ENCODE measurements at places on chromosomes 13 and 19. TPM values are rescaled to one million over a fixed set of nuclear protein-coding genes. Genes with fewer than 3 reads are reported as not detected.

DNA sequence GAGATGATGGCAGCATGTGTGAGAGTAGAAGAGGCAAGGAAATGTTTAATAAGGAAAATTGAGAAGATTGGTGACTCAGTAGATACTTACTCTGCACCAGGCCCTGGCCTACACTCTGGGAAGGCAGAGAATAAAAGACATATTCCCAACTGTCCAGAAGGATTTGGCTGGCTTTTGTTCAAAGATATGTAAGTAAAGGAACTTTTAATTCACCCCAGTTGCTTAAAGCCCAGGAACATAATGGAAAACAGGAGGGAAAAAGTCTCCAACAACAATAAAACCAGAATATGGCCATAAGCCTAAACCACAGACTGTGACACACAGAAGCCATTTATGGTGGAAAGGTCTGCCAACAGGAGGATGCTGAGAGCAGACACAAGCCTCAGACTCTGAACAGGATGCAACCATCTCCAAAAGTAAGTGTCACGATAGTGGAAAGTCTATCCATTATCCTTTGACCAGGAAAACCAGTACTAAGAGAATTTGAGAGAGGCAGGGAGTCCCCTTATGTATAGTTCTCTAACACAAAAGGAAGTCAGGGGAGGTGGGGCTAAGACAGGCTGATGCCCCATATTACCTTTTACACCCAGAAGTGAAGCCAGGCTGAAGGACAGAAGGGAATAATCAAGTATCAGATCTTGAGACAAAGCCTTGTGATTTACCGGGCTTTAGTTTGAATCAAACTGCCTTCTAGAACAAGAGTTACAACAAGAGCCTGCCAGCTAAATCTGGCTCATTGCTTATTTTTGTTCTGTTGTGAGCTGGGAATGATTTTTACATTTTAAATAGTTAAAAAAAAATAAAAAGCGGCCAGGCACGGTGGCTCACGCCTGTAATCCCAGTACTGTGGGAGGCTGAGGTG, 169.5 kb upstream of the STARD13 start:
- H3K27me3 ChIP-seq, result no peaks in the 10 kb centered on the region
- no peaks in the 10 kb centered on the region for H3K4me1 ChIP-seq
- no peak overlapping the region for H3K27ac ChIP-seq
- DNase-seq, result no peak
- no peak overlapping the region for H3K4me3 ChIP-seq
- H3K36me3 ChIP-seq, result no peaks in the 10 kb centered on the region

GRCh38 chr19:40804783-40805242, 5.8 kb downstream of the EGLN2 start:
- no peak for DNase-seq
- H3K27me3 ChIP-seq, result no peaks in the 10 kb centered on the region
- peak overlapping the region; percentile 84 for H3K27ac ChIP-seq
- H3K36me3 ChIP-seq, result peaks cover 17% of the 10 kb centered on the region
- H3K4me1 ChIP-seq, result peaks cover 100% of the 10 kb centered on the region

DNA sequence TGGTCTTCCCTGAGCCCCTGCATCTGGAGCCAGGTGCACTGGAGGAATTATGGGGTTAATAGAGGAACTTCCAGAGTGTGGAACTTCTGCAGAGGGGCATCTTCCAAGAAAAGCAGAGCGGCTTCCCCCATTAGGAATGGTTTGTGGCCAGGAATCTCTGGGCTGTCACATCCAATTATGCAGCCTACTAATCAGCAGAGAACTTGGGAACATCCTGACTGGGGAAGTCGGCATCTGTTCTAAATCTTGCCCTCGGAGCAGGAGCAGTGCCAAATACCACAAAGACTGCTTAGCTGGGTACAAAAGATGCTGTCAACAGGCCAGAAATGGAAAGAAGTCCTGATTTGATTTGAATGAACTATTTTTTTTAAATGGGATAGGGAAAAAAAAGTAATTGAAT, 435.1 kb downstream of the ZNF536 start:
- H3K4me1 ChIP-seq, result no peaks in the 10 kb centered on the region
- H3K36me3 ChIP-seq, result no peaks in the 10 kb centered on the region
- H3K27ac ChIP-seq, result no peak overlapping the region
- peaks cover 11% of the 10 kb centered on the region for H3K27me3 ChIP-seq

ZSCAN18 gene
- total RNA-seq, result 20.8 TPM

DNA sequence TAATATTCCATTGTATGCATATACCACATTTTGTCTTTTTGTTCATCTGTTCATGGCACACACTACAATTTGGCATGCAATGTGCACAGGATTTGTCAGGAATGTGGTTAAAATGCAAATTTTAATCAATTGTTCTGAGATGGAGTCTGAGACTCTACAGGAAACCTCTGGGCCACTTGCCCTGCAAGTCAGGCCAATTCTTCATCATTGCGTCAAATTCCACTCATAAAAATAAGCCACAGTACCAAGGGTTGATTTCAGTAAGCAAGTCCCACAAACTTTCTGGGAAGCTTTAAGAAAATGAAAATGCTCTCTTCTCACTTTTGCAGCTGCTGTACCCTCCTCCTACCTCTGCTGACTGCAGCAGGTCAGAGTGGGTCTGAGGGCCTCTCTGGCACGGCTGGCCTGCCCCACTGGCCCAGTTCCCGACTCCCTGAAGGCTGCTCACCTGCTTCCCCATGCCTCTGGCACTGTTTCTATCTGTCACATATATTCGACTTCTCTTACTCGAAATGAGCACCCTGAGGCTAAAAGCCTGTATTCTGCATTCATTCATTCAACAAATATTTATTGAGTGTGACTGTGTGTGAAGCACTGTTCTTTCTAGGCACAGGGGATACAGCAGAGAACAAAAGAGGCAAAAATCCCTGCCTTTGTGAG, 83.8 kb upstream of the WASF3 start:
- no peak overlapping the region for H3K4me3 ChIP-seq
- H3K27me3 ChIP-seq, result no peaks in the 10 kb centered on the region
- H3K27ac ChIP-seq, result no peak overlapping the region
- H3K4me1 ChIP-seq, result peaks cover 27% of the 10 kb centered on the region

SPTBN4 gene
- total RNA-seq, result 0.08 TPM

ZNF540 gene
- 2.5 TPM for total RNA-seq

DNA sequence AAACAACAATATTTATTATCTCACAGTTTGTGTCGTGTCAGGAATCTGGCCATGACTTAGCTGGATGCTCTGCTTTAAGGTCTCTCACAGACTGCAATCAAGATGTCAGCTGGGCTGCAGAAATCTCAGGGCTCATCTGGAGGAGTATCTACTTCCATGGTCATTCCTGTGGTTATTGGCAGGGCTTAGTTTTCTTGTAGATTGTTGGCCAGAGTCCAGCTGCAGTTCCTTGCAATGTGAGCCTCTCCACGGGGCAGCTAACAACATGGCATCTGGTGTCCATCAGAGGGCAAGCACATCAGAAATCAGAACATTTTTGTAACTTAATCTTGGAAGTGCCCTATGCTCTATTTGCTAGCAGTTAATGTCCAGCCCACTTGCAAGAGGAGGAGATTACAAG, 45.7 kb upstream of the TDRD3 start:
- no peak overlapping the region for H3K4me3 ChIP-seq
- H3K27me3 ChIP-seq, result no peaks in the 10 kb centered on the region
- no peaks in the 10 kb centered on the region for H3K36me3 ChIP-seq
- no peak for DNase-seq

- no peak overlapping the region for H3K27ac ChIP-seq
- no peak for DNase-seq
- H3K4me1 ChIP-seq, result no peaks in the 10 kb centered on the region
- H3K36me3 ChIP-seq, result no peaks in the 10 kb centered on the region
- no peaks in the 10 kb centered on the region for H3K27me3 ChIP-seq
These were observed 66.6 kb upstream of the ZNF527 start for GRCh38 chr19:37304190-37304883.

DNA sequence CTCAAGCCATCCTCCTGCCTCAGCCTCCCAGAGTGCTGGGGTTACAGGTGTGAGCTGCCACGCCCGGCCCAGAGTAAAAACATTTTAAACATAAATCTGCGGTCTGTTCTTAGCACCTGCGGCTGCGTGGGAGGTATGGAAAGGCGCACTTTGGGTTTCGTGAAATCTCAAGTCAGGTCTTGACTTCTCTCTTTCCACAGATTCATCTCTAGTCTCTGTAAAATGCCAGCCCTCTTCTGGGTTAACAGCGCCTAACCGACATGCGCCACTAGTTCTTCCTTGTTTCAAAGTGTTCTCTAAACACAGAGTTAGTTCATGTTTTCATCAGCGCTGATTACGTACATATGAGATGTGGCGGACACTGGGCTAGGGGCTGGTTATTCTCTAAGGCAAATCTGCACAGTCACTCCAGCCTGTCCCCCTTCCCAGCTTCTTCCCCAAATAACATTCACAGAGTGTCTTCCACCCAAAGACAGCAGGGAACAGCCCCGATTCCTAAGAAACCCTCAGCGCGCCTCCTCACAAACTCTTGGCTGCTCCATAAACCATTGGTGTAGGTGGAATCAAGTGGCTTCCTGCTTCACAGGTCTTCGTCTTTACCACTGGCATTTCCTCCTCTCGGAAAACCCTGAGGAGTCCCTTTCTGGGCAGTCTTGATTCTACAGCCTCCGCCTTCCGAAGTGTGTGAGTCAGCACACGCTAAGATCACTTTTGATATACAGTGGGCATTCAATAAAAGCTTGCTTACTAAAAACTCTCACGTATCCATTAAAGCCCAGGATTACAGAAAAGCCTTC, 1.4 kb downstream of the PARP4 start:
- peaks cover 4% of the 10 kb centered on the region for H3K4me1 ChIP-seq
- peak overlapping the region; percentile 97 for H3K4me3 ChIP-seq
- no peaks in the 10 kb centered on the region for H3K27me3 ChIP-seq
- H3K36me3 ChIP-seq, result peaks cover 16% of the 10 kb centered on the region
- no peak for DNase-seq
- H3K27ac ChIP-seq, result peak overlapping the region; percentile 96

OR7C1 gene
- total RNA-seq, result not detected

CCDC124 gene
- total RNA-seq, result 55.4 TPM

GRCh38 chr13:112209266-112209665, 142.3 kb downstream of the SOX1 start:
- H3K4me3 ChIP-seq, result no peak overlapping the region
- H3K4me1 ChIP-seq, result no peaks in the 10 kb centered on the region
- no peaks in the 10 kb centered on the region for H3K27me3 ChIP-seq
- no peak for DNase-seq

- H3K4me1 ChIP-seq, result peaks cover 3% of the 10 kb centered on the region
- peaks cover 49% of the 10 kb centered on the region for H3K36me3 ChIP-seq
- H3K27me3 ChIP-seq, result no peaks in the 10 kb centered on the region
These were observed 29.8 kb upstream of the ASF1B start for GRCh38 chr19:14165990-14166830.

DNA sequence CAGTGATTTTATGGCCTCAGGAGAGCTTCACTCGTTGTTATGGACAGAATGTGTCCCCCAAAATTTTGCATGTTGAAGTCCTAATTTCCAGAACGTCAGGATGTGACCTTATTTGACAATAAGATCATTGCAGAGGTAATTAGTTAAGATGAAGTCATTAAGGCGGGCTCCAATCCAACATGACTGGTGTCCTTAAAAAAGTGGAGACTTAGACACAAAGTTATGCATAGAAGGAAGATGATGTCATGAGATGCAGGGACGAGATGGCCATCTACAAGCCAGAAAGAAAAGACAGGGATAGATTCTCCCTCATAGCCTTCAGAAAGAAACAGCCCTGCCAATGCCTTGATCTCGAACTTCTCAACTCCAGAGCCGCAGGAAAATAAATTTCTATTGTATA, 25.8 kb upstream of the SPATA13 start:
- H3K4me3 ChIP-seq, result no peak overlapping the region
- H3K27ac ChIP-seq, result no peak overlapping the region
- no peaks in the 10 kb centered on the region for H3K4me1 ChIP-seq
- no peaks in the 10 kb centered on the region for H3K36me3 ChIP-seq
- DNase-seq, result no peak

- H3K4me3 ChIP-seq, result no peak overlapping the region
- H3K36me3 ChIP-seq, result no peaks in the 10 kb centered on the region
- no peaks in the 10 kb centered on the region for H3K4me1 ChIP-seq
- H3K27ac ChIP-seq, result no peak overlapping the region
- no peaks in the 10 kb centered on the region for H3K27me3 ChIP-seq
- DNase-seq, result no peak
These were observed 212.5 kb downstream of the PCCA start for GRCh38 chr13:100301418-100301817.

TDRD3 gene
- total RNA-seq, result 16.4 TPM

DNA sequence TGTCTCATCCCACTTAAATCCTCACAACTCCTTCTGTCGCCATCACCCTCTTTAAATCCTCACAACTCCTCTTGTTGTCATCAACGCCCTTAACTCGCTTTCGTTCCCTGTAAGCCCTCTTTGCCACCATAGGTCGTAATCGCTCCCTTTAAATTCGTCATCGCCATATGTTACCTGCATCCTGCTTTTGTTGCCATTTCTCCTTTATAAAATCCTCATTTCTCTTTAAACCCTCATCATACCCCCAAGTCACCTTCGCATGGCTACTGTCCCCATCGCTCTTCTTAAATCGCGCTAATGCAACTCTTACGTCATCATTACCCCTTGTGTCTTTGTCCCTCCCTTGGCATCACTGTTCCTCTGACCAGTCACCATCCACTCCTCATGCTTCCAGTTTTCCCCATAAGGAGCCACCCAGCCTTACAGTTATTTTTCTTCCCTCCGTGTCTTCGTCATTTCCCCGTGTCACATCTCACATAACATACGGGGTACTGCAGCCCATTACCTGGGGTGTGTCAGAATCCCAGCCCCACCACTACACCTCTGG, 539 bp downstream of the PLD3 start:
- peaks cover 14% of the 10 kb centered on the region for H3K4me1 ChIP-seq
- no peak for DNase-seq
- H3K27ac ChIP-seq, result peak overlapping the region; percentile 91
- no peaks in the 10 kb centered on the region for H3K27me3 ChIP-seq
- H3K36me3 ChIP-seq, result no peaks in the 10 kb centered on the region

- no peak overlapping the region for H3K4me3 ChIP-seq
- no peaks in the 10 kb centered on the region for H3K27me3 ChIP-seq
- DNase-seq, result no peak
- H3K4me1 ChIP-seq, result peaks cover 5% of the 10 kb centered on the region
These were observed 235.9 kb downstream of the NHLRC3 start for GRCh38 chr13:39273953-39274738.
